ENCODE measurements at places on chromosomes 16 and 17. TPM values are rescaled to one million over a fixed set of nuclear protein-coding genes. Genes with fewer than 3 reads are reported as not detected.

Gene ZPBP2
- total RNA-seq: not detected

Gene C16orf92
- not detected for total RNA-seq

Gene KRTAP9-8
- total RNA-seq: not detected

Gene EFCAB5
- total RNA-seq: 0.58 TPM

Gene STX1B
- total RNA-seq: 5.9 TPM

Gene TERB1
- 0.49 TPM for total RNA-seq

Gene NUBP1
- 20.5 TPM for total RNA-seq

Gene OR4D1
- total RNA-seq: not detected

Gene CRYM
- 4.1 TPM for total RNA-seq

Gene ZNF785
- 28.0 TPM for total RNA-seq

Gene KRT36
- total RNA-seq: not detected

GRCh38 chr17:44376124-44376523 is 12.5 kb upstream of the FAM171A2 start:
- no peak for DNase-seq

DNA sequence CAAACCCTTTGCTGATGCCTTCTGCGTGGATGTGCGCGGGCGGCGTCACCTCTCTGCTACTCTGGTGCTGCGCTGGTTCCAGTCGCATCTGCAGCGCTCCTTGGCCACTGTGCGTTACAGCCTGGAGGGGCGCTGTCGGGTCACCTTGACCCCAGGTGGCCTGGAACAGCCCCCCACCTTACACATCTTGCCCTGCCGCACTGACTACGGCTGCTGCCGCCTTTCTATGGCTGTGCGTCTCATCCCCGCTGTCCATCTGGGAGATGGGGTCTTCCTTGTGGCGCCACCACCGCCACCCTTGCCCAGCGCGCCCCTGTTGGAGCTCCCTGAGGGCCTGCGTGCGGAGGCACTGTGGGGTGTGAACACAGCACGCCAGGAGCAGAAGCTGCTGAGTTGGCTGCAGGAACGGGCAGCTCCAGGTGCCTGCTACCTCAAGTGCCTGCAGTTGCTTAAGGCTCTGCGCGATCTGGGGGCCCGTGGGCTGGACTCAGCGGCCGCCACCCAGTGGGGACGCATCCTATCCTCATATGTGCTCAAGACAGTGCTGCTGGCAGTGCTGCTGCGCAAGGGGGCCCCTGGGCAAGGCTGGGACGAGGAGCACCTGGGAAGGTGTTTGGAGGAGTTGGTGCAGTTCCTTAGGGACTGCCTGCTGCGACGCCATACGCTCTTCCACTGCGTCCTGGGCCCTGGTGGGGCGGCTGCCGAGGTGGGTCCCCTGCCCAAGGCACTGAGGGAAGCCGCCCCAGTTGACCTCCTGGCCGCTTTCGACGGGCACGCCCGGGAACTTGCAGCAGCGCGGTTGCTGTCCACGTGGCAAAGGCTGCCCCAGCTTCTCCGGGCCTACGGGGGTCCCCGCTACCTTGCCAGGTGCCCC is 1.6 kb downstream of the ITPRIPL2 start:
- DNase-seq: no peak

GRCh38 chr17:11178581-11178980 is 62.4 kb upstream of the SHISA6 start:
- DNase-seq: no peak

DNA sequence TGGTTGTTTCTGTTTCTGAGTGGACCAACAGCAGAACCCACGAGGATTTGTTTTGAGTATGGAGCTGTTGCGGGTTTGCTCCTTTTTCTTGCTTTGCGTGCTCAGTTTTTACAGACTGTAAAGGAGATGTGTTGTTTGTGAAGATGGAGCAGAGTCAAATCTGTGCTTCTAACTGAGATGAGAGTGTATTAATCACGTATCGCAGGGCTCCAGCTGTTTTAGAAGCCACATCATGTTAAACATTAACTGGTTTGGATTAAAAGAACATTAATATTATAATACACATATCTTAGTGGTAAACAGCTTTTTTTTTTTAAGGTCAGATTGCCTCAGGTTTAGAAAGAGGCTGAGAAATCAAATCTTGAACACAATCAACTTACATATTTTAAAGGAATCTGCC is 69.4 kb downstream of the YPEL2 start:
- no peak for DNase-seq

DNA sequence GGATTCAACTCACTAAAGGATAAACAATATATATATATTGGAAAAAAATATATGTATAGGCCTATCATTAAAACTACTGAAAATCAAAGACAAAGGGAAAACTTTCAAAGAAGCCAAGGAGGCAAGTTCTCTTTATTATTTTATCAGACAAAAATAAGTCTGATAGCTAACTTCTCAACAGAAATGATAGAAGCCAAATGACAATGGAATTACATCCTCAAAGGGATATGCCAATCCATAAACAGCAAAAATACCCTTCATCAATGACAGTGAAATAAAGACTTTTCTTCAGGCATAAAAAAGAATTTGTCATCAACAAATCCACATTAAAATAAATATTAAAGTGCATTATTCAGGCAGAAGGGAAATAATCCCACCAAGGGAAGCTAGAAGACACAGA is 393.4 kb downstream of the ZFHX3 start:
- no peak for DNase-seq

GRCh38 chr16:26913851-26914250 is 152.9 kb upstream of the C16orf82 start:
- no peak for DNase-seq

DNA sequence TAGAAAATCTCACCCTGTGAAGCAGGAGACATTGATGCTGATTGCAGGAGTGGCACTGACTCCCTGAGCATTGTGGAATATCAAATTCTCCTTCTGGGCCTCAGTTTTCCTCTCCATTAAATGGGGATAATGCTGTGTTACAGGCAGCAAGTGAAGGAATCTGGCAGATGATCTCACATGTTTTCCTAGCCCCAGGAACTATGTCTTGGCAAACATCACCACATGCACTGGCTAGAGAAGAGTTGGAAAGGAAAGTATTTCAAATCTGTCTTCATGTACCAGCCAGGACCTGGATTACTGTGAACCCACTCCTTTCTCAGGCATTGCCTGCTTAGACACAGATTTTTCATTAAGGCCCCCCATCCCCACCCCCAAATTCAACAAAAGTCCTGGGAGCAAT is 13.6 kb upstream of the CCL8 start:
- DNase-seq: no peak

DNA sequence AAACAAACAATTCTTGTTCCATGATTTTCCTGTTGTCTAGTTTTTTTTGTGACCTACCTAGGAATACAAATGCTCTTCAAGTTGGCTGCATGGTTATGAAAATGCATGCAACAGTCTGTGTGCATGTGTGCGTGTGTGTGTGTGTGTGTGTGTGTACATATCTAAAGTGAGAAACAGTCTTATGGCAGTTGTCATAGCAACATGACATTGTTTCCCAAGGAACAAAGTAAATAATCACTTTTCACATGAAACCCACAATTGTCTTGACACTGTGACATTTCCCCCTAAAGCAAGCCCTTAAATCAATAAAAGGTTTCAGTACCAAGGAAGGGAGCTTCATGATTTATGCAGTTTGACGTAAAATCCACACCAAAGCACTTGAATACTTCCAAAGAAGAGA is 758.4 kb downstream of the CDH8 start:
- no peak for DNase-seq

DNA sequence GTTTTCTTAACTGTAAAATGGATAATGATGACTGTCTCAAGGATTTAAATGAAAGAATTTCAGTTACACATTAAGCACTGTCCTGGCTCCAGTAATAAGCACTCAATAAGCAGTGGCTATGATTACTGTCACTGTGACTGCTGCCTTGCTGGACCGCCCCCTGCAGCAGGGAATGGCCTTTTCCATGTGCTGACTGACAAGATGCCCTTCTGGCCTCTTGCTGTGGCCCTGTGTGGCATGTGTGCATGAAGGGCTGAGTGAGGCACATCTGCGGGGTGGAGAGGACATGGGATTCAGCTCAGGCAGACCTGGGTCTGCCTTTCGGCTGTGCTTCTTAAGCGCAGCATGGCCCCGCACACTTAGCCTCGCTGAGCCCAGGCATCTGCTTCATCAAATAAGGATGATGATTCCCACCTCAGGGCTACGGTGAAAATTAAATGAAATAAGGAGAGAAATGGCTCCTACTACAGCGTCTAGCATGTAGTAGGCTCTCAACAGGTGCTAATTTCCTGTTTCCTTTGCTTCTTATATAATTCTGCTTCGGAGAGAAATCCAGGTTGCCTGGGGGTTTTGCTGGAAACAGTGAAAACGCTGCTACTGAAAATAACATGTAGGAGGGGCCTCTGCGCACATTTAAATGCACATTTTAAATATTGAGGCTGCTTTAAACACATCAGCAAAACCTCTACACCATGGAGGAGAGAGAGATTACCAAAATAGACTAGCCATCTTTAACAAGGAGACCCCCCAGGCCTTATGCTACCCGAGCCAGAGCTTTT is 183.9 kb downstream of the PARN start:
- no peak for DNase-seq

- DNase-seq: no peak
Measured at GRCh38 chr16:54482892-54483574, 196.4 kb upstream of the IRX3 start.

DNA sequence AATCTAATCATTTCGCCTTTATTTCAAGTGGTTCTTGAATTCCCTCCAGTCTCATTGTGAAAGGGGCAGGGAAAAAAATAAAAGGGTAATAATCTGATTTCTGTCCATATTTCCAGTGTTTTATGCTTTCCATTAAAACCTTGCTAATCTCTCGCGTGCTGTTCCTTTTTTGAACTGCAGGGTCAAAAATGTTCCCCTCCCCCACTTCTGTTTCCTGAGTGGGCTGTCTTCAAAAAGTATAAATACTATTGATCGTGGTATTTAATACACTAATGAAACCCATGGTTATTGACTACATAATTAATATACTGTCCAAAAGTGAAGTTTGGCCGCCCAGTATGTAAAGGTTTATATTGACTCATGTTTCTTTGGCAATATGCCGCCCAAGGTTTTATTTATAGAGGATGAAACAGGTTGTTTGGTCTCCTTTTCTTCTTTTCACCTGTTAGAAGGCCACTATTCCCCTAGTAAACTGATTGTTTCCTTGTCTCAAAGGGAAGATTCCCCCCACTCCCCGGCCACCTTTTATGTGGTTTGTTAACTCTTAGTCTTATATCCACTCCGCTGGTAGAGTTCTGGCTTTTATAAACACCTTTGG is 69.7 kb downstream of the RPA1 start:
- DNase-seq: no peak

DNA sequence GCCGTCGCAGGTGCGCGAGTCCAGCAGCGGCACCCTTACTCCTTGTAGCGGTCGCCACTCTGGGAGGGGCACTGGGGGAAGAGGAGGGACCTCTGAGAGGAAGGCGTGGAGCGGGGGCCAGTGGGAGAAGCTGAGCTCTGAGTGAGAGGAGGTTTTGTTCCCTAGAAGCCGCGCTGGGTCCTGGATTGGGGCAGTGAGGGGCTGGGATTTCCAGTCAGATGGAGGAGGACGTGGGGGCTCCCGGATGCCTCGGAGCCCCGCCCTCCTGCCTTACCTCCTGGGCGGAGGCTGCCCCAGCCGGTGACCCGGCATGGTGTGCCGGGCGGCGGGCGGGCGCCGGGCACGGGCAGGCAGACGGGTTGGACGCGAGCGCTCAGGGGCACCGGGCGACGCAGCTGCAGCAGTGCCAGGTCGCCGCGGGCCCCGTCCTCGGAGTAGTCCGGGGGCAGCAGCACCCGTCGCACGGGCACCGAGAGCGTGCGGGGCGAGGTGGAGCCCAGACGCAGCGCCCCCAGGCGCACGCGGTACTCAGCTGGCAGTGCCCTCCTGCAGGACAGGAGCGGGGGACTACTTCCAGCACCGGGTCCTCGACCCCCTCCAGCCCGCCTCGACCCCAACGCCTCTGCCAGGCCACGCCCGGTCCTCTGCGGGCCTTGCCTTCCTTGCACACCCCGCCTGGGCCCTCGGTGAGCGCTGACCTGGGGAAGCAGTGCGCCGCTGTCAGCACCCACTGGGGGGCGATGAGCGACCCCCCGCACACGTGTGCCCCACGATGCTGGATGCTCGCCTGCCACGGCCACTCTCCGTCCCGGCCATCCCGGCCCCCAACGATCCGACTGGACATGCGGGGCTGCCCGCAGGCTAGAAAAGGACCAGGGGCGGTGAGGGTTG is 2.0 kb downstream of the PRSS33 start:
- DNase-seq: no peak

- no peak for DNase-seq
Measured at GRCh38 chr17:77666462-77666861, 292.0 kb upstream of the TNRC6C start.

- DNase-seq: no peak
Measured at GRCh38 chr16:30458561-30459394, 13.1 kb upstream of the SEPHS2 start.

DNA sequence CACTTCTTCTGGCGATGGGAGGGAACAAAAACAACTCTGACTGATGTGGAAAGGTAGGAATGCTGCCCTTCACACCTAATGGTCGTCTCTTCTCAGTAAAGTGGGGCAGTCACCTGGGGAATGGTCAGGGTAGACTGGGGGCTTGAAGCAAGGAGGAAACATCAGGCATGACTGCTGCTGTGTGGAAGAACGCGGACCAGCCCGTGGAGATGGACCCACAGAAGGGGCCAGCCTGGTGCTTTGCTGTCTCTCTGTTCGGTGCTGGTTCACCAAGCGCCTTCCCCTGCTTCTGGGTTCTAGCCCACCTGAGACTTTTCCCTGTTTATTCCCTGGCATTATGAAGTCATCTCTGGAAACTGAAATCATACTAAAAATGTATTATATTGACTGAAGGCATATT is 96.2 kb upstream of the DNAH17 start:
- DNase-seq: no peak

DNA sequence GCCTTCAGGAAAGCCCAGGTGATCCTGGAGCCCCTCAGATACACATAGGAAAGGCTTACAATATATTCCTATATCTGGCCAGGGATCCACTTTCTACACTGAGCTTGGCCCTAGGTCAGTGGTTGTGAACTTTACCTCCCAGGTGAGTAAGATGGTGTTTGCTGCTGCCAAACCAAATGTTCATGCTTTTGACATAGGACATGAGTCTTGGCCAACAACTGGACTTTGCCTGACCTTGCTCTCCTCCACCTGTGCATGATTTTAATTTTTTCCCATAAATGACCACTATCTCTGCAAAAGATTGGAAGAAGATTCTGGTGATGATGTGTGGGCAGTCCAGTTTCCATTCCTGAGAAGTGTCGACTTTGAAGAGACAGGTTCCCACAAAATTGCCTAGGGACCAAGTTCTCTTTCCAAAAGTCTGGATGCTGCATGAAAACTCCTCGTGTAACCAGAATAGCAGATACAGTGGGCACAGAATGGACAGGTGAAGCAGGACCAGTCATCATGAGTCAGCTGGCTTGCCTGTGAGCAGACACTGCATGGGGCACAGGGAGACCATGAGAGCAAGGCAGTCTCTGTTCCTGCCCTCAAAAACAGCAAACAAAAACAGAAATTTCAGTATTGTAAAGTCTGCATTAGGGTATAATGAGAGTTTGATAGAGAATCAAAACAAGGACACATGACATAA is 226.4 kb upstream of the MON1B start:
- no peak for DNase-seq

GRCh38 chr17:6045621-6046357 is 24.4 kb upstream of the WSCD1 start:
- DNase-seq: no peak
